Esophagus (tissue), 2 donors: ENCODE measurements at places on chromosomes 7 and 10. TPM values are rescaled to one million over a fixed set of nuclear protein-coding genes. Genes with fewer than 3 reads are reported as not detected.

NODAL gene
- polyA plus RNA-seq: 0.20 TPM

METTL27 gene
- polyA plus RNA-seq: 1.1 TPM

SH2D4B gene
- polyA plus RNA-seq: 0.02 TPM

KEL gene
- polyA plus RNA-seq: 0.61 TPM

CABCOCO1 gene
- polyA plus RNA-seq: not detected

SLC37A3 gene
- 13.4 TPM for polyA plus RNA-seq

GRM3 gene
- 0.05 TPM for polyA plus RNA-seq

LRRTM3 gene
- polyA plus RNA-seq: not detected

HNRNPF gene
- 59.1 TPM for polyA plus RNA-seq

MARCHF5 gene
- 23.9 TPM for polyA plus RNA-seq

PIP gene
- not detected for polyA plus RNA-seq

SPDYE1 gene
- polyA plus RNA-seq: not detected

SERPINE1 gene
- 0.88 TPM for polyA plus RNA-seq

TRPV6 gene
- 2.5 TPM for polyA plus RNA-seq

PNLIPRP3 gene
- 7.9 TPM for polyA plus RNA-seq

SYT15B gene
- 1.3 TPM for polyA plus RNA-seq

KBTBD2 gene
- polyA plus RNA-seq: 12.5 TPM

H2BK1 gene
- not detected for polyA plus RNA-seq

MTERF1 gene
- 8.3 TPM for polyA plus RNA-seq

NKX2-3 gene
- polyA plus RNA-seq: 0.14 TPM

UBE2D4 gene
- polyA plus RNA-seq: 8.5 TPM

UBTD1 gene
- 5.8 TPM for polyA plus RNA-seq

MMP21 gene
- 0.02 TPM for polyA plus RNA-seq

HOXA7 gene
- polyA plus RNA-seq: 1.8 TPM

PTPRE gene
- polyA plus RNA-seq: 5.5 TPM

SLC18A3 gene
- not detected for polyA plus RNA-seq

ASB10 gene
- polyA plus RNA-seq: 0.01 TPM

INHBA gene
- 0.42 TPM for polyA plus RNA-seq

VGF gene
- polyA plus RNA-seq: not detected

SPDYE16 gene
- polyA plus RNA-seq: 0.08 TPM

MLXIPL gene
- polyA plus RNA-seq: 2.5 TPM

COL17A1 gene
- polyA plus RNA-seq: 80.9 TPM

ACTL6B gene
- not detected for polyA plus RNA-seq

TEX47 gene
- polyA plus RNA-seq: not detected

UCN3 gene
- not detected for polyA plus RNA-seq

WBP1L gene
- polyA plus RNA-seq: 17.1 TPM

PNLIPRP1 gene
- 0.15 TPM for polyA plus RNA-seq

SORBS1 gene
- 66.3 TPM for polyA plus RNA-seq

HOXA5 gene
- polyA plus RNA-seq: 1.7 TPM

STK31 gene
- polyA plus RNA-seq: 0.05 TPM

C10orf71 gene
- not detected for polyA plus RNA-seq

YKT6 gene
- polyA plus RNA-seq: 32.7 TPM

TLX1 gene
- polyA plus RNA-seq: not detected
